Heart right ventricle (tissue), 16 donors: ENCODE measurements at places on chromosomes 11 and 22. TPM values are rescaled to one million over a fixed set of nuclear protein-coding genes. Genes with fewer than 3 reads are reported as not detected.

- no peak for DNase-seq
These were observed at the start of gene HOATZ for GRCh38 chr11:111514216-111515031. Gene HOATZ (plus strand): TSS chr11:111514778. CDS start chr11:111514785, 7 bp downstream.

- no peak for DNase-seq
These were observed 59.1 kb upstream of the POU2AF1 start for GRCh38 chr11:111438168-111438567.

- no peak for DNase-seq
These were observed 18.4 kb upstream of the OR4C5 start for GRCh38 chr11:48384670-48385069.

- DNase-seq = no peak
These were observed 98.0 kb downstream of the PDE2A start for GRCh38 chr11:72576243-72576595.

DNA sequence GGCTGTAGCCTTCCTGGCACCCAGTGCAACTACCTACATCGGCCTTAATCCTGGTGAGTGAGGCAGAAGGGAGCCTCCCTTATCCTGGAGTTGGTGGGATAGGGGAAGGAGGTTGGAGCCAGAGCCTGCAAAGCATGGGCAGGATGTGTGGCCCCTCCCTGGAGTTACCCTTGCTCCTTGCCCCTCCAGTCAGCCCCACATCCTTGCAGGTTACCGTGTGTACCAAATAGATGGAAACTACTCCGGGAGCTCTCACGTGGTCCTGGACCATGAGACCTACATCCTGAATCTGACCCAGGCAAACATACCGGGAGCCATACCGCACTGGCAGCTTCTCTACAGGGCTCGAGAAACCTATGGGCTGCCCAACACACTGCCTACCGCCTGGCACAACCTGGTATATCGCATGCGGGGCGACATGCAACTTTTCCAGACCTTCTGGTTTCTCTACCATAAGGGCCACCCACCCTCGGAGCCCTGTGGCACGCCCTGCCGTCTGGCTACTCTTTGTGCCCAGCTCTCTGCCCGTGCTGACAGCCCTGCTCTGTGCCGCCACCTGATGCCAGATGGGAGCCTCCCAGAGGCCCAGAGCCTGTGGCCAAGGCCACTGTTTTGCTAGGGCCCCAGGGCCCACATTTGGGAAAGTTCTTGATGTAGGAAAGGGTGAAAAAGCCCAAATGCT, 3.9 kb downstream of the SMPD1 start:
- no peak for DNase-seq

DNA sequence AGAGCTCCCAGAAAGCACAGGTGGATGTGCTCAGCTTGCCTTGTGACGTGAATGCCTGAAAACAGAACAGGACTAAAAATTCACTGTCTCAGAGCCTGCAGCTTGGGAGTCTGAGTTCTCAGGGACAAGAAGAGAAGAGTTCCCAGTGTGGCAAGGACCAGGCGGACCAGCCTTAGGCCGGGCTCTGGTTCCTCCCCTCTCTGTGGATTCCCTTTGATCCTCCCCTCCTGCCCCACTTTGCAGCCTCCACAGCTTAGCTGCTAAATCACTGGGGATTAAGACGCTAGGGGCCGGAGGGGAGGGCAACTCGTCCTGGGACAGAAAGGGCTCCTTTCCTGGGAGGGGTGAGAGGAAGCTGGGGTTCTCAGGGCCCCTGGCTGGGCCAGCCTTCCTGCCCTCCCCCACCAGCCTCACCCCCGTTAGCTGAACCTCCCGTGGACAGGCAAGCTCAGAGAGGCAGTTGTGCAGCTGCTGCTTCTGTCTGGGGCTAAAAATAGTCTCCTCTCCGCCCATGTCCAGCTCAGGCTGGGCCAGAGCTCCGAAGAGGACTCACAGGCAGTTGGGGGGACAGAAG, 29.9 kb upstream of the JAM3 start:
- DNase-seq = no peak

- no peak for DNase-seq
These were observed 103.7 kb downstream of the GAB2 start for GRCh38 chr11:78313898-78314297.

- peak; percentile 37 for DNase-seq
These were observed 547 bp downstream of the UVRAG start for GRCh38 chr11:75815345-75816168.

DNA sequence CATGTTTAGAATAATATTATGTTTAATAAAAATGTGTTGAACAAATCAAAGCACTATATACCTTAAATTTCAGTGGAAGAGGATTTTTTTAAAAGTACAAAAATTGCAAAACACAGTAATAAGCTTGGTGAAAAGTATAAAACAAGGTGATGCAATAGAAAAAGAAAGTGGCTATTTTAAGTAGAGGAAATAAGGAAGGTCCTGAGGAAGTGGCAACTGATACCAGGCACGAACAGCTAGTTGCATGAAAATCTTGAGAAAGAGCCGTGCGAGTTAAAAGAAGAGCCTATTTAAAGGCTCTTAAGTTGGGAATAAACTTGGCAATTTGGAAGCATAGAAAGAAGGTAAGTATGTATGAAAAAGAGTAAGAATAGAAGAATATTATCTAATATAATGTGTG, 1679.3 kb downstream of the LRRC4C start:
- DNase-seq = no peak

GRCh38 chr22:32606181-32606580, 131.6 kb downstream of the FBXO7 start:
- DNase-seq = no peak

DNA sequence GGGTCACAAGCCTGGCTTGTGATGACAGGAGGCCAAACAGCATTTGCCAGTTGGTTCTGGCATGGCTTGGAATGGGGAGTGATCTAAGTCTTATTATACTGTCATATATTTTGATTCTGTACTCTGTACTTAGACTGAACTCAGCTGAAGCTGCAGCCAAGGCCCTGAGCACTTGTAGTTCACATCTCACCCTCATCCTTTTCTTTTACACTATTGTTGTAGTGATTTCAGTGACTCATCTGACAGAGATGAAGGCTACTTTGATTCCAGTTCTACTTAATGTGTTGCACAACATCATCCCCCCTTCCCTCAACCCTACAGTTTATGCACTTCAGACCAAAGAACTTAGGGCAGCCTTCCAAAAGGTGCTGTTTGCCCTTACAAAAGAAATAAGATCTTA, 843 bp downstream of the OR56B1 start:
- no peak for DNase-seq

GRCh38 chr11:108319541-108320145, 96.8 kb downstream of the ATM start:
- DNase-seq = no peak

DNA sequence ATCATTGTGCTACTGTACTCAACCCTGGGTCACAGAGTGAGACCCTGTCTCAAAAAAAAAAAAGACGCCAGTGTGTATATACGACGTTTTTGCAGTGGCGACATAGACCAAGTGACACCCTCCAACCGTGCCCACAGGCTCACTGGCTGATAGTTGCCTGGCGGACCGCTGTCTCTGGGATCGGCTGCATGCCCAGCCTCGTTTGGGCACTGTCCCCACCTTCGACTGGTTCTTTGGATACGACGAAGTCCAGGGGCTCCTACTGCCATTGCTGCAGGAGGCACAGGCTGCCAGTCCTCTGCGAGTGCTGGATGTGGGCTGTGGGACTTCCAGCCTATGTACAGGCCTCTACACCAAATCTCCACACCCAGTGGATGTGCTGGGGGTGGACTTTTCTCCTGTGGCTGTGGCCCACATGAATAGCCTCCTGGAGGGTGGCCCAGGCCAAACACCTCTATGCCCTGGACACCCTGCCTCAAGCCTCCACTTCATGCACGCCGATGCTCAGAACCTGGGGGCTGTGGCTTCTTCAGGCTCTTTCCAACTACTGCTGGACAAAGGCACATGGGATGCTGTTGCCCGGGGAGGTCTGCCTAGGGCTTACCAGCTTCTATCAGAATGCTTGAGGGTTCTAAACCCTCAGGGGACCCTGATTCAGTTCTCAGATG, 1.3 kb downstream of the CSKMT start:
- DNase-seq = no peak

- no peak for DNase-seq
These were observed 23.8 kb downstream of the FLRT1 start for GRCh38 chr11:64059339-64060140.

GRCh38 chr11:131274233-131274632, 96.2 kb upstream of the NTM start:
- no peak for DNase-seq

- no peak for DNase-seq
These were observed 18.2 kb downstream of the GDPD5 start for GRCh38 chr11:75507571-75507970.

GRCh38 chr22:37808294-37808657, 542 bp downstream of the GCAT start:
- DNase-seq = no peak

GRCh38 chr11:103929170-103929903, 107.1 kb upstream of the DDI1 start:
- DNase-seq = no peak

DNA sequence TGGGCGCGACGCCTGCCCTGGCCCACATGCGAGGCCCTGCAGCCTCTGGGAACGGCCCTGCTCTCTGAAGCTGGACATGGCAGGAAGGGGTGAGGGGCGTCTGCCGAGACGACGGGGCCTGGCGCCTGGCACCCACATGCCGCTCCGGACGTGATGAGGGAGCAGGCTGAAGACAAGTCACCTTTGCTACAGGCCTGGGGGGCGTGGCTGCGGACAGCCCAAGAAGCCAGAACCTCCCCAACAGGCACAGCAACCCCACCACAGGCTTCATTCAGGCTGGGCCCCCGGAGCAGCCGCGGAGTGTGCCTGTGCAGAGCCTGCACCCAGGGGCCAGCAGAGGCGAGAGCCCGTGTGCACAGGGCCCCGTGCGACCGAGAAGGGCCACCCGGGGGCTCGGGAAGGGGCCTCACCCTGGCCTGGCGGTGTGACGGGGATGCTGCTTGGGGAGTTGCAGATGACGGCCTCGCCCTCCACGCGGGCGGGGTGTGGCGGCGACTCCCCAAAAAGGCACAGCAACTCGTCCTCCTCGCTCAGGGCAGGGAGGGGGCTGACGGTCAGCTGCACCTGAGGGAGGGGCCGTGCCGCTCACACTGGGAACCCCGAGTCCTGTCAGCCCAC, 16.6 kb upstream of the MAPK11 start:
- no peak for DNase-seq

DNA sequence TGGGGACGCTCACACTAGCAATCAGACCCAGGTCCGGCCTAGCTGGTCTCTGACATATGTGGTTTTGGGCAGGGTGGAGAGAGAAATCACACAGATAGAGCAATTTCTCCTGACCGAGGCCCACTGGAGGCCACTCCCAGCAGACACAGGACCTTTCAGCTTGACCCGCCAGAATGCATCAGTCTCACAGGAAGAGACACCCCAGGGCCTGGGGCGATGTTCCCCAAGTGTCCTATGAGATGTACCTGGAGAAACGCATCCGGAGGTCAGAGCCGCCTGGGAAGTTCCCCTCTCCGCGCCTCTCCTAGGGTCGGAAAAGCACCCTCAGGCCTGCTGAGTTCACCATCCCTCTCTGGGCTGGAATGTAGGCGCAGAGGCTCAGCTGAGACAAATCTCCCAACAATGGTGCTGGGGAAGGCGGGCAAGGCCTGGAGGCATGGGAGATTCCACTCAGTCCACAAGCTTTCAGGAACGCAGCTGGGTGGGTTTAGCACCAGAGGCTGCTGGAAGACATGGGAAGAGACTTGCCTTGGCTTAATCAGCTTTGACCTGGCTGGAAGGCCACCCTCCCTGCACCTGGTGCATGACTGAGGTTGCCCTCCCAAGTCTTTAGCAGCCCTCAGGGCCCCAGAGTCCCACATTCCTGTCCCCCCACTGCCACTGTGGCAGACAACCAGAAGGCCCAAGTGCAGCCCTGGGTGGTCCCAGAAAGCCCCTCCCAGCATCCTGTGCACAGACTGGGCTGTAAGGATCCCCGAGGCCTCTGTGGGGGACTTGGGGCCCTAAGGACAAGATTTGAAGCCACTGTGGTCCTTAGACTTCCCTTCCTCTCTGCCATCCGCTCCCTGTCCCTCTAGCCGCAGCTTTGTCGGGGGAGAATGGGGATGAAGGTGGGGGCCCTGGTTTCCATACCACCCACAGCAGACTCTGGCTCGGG, 57.5 kb downstream of the RTL6 start:
- DNase-seq = no peak

DNA sequence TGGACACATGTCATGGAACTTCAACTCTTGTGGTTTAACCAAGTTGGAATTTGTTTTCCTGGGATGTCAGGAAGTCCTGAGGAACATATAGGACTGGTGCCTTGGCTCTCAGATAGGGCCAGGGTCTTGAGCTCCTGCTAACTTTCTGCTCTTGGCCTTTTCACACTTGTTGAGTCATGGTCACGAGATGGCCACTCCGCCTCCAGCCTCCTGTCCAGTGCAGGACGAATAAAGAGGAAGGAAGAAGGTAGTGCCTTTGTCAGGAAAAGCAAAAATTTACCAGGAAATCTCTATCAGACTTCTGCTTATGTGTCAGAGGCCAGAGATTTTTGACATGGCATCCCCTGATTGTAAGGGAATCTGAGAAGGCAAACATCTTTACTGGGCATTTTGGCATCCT, 89.1 kb upstream of the ARHGAP20 start:
- no peak for DNase-seq

- no peak for DNase-seq
These were observed 347.8 kb downstream of the MN1 start for GRCh38 chr22:27453725-27454124.

DNA sequence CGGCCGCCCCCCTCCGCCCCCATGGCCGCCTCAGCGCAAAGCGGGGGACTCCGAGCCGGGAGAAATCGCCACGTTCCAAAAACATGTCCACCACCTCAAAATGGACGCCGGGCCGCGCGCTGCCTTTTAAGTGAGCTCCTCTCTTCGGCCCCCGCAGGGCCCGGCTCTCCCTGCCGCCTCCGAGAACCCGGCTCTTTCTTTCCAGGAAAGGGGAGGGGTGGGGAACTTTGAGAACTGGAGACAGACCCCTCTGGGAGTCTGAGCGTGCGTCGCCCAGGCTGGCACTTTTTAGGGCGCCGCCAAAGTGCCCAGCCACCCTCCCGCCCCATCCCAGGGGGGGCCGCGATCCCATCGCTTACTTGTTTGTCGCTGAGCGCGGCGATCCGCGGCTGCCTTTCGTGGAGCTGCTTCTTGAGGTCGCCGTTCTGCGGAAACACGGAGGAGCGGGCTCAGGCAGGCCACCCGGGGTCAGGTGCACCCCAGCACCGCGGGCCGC, 1.6 kb downstream of the PHF21B start:
- DNase-seq = peak; percentile 8

DNA sequence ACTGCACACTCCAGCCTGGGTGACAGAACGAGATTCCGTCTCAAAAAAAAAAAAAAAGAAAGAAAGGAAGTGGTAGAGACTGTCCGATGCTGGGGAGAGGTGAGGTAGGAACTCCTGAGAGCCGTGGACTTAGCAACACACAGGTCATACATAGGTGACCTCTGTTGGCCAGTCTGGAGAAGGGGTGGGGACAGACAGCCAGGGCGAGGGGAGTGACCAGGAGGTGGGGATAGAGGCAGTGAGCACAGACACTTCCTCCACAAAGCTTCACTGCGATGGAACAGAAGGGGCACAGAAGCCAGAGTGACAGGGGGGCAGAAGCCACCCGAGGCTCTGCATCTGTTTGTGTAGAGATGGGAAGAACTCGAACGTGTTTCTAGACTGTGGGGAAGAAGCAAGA, 47.1 kb downstream of the MYH9 start:
- DNase-seq = no peak

LARGE2 gene
- total RNA-seq = not detected

SPON1 gene
- total RNA-seq = 3.4 TPM

MRGPRX4 gene
- not detected for total RNA-seq

STK33 gene
- total RNA-seq = 24.9 TPM

SLC22A25 gene
- not detected for total RNA-seq

TP53I11 gene
- total RNA-seq = 27.3 TPM

KCTD21 gene
- total RNA-seq = 4.9 TPM

C11orf87 gene
- total RNA-seq = 0.05 TPM
